ENCODE measurements at places on chromosomes 3 and 15.

DNA sequence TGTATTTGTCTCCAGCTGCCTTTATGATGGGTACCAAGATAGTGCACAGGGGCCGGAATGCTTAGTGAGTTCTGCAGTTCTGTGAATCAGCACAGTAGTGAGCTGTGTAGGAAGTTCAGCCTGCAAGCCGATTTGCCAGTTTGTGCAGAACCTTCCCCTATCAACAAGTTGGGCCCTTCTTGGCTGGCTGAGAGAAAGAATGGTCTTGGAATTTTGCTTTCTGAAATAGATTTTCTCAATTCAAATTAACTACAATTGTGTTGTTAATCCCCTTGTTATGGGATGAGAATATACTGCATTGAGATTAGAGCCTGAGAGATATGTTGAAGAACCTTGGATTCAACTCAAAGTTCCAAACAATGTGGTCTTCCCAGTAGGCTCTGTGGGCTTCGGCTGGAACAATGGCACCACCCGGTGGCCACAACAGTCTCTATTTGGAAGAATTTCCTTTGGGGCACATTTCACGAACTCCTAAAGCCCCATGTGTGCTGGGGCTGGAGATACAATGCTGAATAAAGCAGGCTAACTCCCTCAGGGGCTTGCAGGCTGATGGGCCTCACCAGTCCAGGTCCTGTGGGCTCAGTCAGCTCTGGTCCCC is 59.1 kb downstream of the TRIM42 start:
- peak; percentile 9 for DNase-seq

GRCh38 chr3:171748064-171748924 is 62.0 kb downstream of the PLD1 start:
- DNase-seq = peak; percentile 6

DNA sequence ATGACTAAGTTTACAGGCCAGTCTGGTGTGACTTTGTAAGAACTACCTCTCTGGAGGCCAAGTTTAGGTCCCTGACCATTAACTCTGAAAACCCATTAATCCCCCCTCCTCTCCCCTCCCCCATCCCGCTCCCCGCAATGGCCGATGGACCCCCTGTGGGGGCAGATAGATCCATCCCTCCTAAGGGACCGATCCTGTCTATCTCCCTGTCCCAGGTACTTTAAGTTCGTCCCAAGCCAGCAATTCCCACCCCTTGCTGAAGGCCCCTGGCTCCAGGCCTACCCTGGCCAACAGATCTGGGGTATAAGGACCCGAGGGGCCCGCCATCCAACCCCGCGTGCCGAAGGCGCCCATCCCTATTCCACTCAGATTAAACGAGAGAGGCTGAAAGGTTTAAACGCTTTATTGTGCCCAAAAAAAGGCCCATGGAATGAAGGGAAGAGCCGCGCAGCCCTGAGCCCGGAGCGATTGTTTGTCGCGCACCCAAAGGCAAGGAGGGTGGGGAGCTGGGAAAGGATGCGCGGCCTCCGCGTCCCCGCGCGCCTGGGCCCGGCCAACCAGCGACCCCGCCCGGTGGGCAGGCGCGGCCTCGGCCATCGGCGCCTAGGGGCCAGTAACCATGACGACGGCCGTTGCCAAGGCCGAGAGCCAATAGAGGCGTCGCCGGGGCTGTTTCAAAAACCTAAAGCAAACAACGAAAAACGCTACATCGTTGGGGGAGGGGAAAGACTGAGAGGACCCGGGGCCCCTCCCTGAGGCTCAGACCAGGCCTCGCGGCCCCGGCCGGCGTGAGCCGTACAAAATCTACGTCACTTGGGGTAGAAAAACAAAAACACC is 35.9 kb downstream of the HMCES start:
- peak; percentile 92 for DNase-seq

DNA sequence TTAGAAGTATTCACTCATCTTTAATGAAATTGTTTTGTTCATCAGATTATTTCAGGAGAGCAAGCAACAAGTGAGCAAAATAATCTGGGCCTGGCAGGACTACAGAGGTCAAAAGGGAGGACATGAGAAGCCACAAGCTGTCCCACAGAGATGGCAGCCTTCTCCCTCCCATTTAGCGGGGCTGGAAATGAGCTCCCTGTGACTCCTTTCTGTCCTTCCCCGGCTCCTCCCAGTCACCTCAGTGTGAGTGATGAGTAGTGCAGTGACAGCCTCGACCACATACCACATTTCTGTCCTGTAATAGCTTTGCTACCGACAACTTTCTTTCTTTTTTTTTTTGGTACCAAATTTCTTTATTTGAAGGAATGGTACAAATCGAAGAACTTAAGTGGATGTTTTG is 38.0 kb downstream of the RAB7A start:
- DNase-seq = no peak

DNA sequence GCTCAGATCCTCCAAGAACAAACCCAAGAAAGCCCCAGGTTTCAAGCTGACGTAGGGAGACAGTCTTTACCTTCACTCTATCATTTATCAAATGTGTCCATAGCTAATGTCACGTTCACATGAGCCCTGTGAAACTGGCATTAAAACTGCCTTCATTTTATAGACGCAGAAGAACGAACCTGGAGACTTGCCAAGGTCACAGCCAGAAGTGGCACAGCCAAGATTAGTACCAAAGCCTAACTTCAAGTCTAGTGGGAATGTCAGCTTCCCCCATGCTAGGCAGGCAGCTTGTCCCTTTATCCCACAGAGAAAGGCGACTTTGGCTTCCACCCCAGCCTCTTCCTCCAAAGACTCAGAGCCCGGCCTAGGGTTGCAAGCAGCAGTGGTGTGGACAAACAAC is 517.2 kb downstream of the SHQ1 start:
- no peak for DNase-seq

DNA sequence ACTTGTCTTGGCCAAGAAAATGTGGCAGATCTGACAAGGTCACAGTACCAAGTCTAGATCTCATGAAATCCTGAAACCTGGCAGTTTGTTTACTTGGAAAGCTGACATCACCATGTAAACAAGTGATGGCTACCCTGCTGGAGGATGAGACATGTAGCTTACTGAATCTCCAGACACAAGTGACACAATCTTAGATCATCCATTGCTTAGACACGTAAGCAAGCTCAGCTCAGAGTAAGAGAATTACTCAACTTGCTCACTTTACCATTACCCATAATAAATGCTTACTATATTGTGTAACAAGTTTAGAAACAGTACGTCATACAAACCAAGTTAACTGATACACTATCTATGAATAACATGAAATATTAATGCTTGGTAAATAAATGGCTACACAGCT is 263.8 kb downstream of the TBC1D5 start:
- DNase-seq = peak; percentile 52

- no peak for DNase-seq
Measured at GRCh38 chr3:85151555-85151954, 192.8 kb downstream of the CADM2 start.

- no peak for DNase-seq
Measured at GRCh38 chr3:115018694-115019093, 128.4 kb downstream of the ZBTB20 start.

- no peak for DNase-seq
Measured at GRCh38 chr3:49700453-49701128, 11.2 kb downstream of the RNF123 start.

DNA sequence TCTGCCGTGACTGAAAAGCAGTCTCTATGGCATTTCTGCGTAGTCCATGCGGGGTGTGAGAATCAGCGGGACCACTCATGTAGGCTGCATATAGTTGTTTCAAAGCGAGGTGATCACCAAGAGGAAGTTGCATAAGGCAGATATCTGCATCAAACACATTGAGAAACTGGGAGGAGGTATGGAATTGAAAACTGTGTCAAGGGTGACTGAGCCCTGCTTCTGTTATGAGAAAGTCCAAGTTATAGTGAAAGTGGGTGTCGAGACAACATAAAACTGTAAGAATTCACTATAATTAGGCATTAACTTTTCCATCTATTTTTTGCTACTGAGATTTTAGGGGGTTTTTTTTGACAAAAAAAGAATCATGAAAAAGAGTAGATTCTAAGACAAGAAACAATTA is 109.3 kb downstream of the ZIC1 start:
- DNase-seq = no peak

DNA sequence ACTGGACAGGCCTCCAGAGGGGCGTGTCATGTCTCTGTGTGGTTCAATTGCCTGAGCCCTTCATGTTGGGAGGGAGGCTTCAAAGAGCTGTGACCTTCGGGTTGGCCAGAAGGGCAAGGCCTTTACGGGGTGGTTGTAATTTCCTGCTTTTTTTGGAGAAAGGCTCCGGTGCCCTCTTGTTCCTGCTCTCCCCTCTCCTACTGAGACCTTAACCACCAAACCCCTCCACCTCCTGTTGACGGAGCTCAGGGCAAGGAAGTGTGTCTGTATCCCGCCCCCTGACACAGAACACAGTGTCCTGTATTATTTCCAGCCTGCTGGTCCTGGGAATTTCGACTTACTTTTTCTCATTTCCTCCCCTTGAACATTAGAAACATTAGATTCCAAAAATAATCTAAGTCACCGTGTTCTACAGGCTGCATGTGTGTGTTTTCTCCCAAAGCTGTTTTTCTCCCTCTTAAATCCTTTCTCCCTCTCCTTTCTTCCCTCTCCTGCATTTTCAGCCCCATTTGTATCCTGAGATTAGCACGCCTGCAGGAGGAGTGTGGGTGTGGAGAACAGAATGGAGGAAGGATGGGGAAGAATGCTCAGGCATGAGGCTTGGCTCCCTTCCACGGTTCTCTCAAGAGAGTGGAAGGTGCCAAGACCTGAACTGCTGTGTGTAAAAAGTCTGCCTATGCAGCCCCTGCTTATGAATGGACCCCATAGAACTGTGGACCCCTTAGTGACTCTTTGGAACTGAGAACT is 285.4 kb upstream of the ROPN1 start:
- peak; percentile 57 for DNase-seq

- DNase-seq = no peak
Measured at GRCh38 chr3:150098621-150099020, 127.9 kb upstream of the PFN2 start.

- no peak for DNase-seq
Measured at GRCh38 chr3:48434591-48435222, 4.8 kb upstream of the PLXNB1 start.

DNA sequence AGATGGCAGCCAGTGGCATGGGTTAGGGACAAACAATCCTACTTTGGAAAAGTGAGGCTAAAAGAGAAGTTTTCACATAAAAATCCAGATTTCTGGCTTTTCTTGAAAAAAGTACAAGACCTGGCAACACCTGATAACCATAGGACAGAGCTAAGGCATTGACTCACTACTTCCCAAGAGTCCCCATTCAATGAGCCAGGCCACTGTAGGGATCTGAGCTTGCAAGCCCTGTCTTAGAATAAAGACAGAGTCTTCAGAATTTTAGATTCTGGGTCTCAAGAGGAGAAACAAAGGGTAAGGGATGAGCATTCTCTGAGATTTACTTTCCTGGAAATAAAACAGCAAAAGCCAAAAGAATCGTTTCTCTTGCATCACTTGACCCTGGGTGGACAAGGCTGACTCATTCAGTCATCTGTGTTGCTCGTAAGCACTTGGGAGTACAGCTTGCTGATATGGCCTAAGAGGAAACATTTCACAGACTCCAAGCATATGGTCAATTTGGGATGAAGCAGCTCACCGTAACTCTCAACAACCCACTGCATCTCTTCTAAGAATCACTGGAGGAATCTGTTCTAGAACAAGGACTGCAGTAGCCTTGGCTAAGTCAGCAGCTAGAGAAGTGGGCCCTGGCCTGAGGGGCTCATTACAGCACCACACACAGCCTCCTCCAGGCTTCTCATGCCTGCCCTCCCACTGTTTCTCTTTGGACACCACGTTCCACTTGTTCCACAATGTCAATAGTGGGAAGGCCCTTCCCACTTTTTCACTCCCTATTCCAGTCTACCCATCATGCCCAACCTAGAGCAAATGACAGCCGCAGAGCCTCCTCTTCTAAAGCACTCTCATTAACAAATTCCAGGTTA is 86.2 kb downstream of the RFTN1 start:
- peak; percentile 76 for DNase-seq

- no peak for DNase-seq
Measured at GRCh38 chr3:32334675-32335074, 57.0 kb upstream of the CMTM7 start.

- no peak for DNase-seq
Measured at GRCh38 chr3:181727341-181728032, 15.8 kb downstream of the SOX2 start.

DNA sequence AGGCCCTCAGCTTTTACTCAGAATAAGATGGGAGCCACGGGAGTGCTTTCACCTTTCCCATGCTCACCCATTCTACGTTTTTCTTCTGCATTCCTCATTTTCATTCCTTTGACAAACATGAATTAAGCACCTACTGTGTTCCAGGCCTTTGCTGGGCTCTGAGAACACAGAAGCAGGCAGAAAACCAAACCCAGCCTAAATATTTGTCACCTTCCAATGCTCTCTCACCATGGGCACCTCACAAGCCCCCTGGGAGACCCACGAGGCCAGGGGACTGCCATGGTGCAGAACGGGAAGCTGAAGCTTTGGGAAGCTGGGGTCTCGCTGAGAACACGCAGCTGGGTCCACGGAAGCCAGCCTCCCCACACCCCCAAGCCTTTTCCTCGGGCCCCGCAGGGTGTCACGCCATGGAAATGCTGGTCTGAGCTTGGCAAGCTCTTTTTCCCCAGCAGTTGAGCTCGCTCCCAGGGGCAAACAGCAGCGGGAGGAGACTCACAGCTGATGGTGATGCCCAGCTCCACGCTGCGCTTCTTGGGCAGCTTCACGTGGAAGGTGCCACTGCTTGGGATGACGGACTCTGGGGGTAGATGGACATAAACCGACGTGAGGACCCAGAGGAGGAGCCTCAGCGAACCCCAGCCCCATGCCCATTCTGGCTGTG is 27.7 kb downstream of the GRIP2 start:
- DNase-seq = no peak
